Kidney (tissue), 22 donors: ENCODE measurements at places on chromosomes 7 and 10. TPM values are rescaled to one million over a fixed set of nuclear protein-coding genes. Genes with fewer than 3 reads are reported as not detected.
A peak's percentile ranks its signal among the peaks of the same experiment; 100 is the strongest.

The MNX1 gene
- total RNA-seq: 1.1 TPM

The IDI1 gene
- 27.5 TPM for total RNA-seq

The DNA2 gene
- total RNA-seq: 3.6 TPM

- no peaks in the 10 kb centered on the region for H3K36me3 ChIP-seq
- no peak for DNase-seq
- no peaks in the 10 kb centered on the region for H3K27me3 ChIP-seq
- no peak overlapping the region for H3K27ac ChIP-seq
- H3K4me1 ChIP-seq: no peaks in the 10 kb centered on the region
Measured at GRCh38 chr7:18515067-18515466, 19.5 kb downstream of the HDAC9 start.

DNA sequence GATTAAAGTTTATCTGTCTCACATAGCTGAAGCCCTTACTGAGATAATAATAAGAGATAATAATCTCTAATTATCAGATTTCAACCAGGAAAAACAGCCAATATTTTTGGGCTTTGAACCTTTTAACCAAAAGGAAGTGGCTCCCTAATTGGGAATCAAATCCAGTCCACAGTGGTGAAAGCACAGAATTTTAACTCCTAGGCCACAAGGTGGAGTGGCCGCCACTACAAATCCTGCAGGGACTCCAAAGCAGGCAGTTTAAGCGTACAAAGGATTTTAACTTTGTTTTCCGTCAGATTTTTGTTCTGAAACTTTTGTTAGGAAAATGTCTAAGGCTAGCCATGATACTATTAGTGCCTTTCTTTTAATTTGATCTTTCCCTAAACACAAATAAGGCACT is 99.6 kb upstream of the CCNY start:
- no peak overlapping the region for H3K27ac ChIP-seq
- H3K27me3 ChIP-seq: no peaks in the 10 kb centered on the region
- DNase-seq: peak; percentile 62
- H3K4me3 ChIP-seq: no peak overlapping the region

GRCh38 chr7:114979388-114979787 is 57.5 kb downstream of the MDFIC start:
- no peak overlapping the region for H3K4me3 ChIP-seq
- no peaks in the 10 kb centered on the region for H3K4me1 ChIP-seq
- DNase-seq: no peak
